ENCODE measurements at places on chromosomes 7 and 10.

DNA sequence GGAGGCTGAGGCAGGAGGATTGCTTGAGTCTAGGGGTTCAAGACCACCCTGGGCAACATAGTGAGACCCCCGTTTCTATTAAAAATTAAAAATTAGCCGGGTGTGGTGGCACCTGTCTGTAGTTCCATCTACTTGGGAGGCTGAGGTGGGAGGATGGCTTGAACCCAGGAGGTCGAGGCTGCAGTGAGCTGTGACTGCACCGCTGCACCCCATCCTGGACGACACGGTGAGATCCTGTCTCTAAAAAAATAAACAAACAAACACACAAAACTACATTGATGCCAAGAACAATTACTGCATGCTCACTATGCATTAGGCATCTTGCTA is 761 bp upstream of the CHST12 start:
- DNase-seq, result no peak

DNA sequence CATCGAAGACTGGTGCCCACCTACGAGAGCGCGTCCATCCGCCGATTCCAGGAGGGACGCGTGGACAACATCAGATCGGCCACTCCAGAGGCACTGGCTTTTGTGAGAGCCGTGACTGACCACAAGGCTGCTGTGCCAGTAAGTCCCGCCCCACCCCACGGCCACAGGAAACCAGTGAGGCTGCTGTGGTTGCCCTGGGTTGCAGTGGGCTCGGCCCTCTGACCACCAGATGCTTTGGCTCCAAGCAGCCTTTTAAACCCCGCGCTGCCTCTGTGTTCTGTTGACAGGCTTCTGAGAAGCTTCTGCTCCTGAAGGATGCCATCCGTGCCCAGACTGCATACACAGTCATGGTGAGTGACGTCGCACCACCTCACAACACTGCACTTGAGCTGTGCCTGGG is 24.4 kb upstream of the C10orf53 start:
- DNase-seq, result no peak

- DNase-seq, result no peak
Measured at GRCh38 chr7:2478800-2479199, 2.6 kb upstream of the GRIFIN start.

GRCh38 chr7:149334930-149335329 is 72.9 kb downstream of the ZNF783 start:
- no peak for DNase-seq

All from caudate nucleus (tissue), 63 donors.